Natural killer cell (primary cell): ENCODE measurements at places on chromosomes 7 and 10. TPM values are rescaled to one million over a fixed set of nuclear protein-coding genes. Genes with fewer than 3 reads are reported as not detected.

The AEBP1 gene
- 9.0 TPM for total RNA-seq

The RET gene
- not detected for total RNA-seq

- DNase-seq: no peak
- H3K36me3 ChIP-seq: no peaks in the 10 kb centered on the region
- no peaks in the 10 kb centered on the region for H3K27me3 ChIP-seq
- no peaks in the 10 kb centered on the region for H3K4me1 ChIP-seq
- H3K4me3 ChIP-seq: no peak overlapping the region
Observed at GRCh38 chr10:69878951-69879350, 77.2 kb downstream of the COL13A1 start.

DNA sequence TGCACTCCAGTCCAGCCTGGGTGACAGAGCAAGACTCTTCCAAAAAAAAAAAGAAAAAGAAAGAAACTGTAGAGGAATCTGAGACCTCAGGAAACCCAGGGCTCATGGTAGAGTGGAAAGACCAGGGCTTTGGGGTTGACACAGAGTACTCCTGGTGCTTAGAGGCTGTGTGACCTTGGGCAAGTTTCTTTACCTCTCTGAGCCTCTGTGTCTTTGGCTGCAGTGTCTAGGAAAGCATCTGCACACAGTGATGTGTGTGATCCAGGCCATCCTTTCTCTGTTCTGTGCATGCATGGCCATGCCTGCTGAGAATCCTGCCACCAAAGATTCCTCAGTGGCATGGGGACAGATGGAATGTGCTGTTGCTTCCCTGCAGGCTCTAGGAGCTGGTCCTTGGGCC is 71.7 kb upstream of the GTF2I start:
- no peaks in the 10 kb centered on the region for H3K27me3 ChIP-seq
- no peak overlapping the region for H3K4me3 ChIP-seq
- no peaks in the 10 kb centered on the region for H3K36me3 ChIP-seq
- H3K4me1 ChIP-seq: peaks cover 4% of the 10 kb centered on the region
- H3K27ac ChIP-seq: no peak overlapping the region
- no peak for DNase-seq

DNA sequence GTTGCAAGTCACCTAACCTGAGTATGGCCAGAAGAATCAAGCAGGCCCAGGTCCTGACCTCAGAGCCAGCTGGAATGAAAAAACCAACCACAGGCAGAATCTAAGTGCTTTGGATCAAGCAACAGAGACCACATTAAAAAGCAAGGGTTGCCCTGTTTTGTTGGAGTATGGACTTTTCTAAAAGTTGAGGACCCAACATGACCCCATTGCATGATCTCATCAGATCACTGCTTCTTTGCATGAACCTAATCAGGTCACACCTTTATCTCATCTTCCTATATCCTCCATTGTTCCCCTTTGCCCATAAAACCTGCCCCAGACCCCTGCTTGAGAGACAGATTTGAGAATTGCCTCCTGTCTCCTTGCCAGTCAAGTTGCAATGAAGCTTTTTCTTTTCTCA is 11.6 kb upstream of the SNX10 start:
- H3K27me3 ChIP-seq: no peaks in the 10 kb centered on the region
- no peak for DNase-seq
- no peak overlapping the region for H3K4me3 ChIP-seq
- no peaks in the 10 kb centered on the region for H3K36me3 ChIP-seq

DNA sequence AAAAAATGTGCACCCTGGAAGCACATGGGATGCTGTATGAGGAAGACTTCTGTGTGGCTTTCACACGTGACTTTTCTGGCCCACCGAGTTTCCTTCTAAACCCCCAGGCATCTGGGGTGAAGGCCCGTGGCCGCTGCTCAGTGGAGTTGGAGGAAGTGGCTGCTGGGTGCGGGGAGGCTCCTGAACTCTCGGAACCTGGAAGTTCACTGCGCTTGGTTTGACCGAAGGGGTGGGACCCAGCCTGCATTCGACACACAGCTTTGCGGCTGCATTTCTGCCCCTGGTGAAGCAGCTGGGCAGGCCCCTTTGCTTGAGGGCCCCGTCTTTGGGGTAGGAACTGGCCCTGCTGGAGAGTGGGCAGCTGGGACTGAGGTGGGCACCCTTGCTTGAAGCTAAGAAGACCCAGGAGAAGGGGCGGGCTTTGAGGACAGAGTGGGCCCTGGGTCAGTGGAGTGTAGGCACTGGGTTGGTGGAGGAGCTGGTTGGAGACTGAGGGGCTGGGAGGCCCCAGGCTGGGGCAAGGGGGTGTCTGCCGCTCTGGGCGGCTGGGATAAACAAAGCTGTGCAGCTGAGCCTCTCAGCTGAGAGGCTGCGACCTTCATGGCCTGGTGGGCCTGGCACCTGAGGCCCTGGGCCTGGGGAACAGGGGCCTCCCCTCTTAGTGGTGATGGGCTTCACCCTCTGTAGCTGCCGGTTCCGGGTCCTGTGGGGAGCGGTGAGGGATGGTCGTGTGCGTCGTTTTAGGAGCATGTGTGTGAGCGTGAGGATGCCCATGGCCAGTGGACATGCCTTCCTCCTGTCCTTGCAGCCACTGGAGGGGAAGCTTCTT is 78.0 kb downstream of the INPP5A start:
- peaks cover 34% of the 10 kb centered on the region for H3K4me1 ChIP-seq
- H3K27me3 ChIP-seq: no peaks in the 10 kb centered on the region
- no peak for DNase-seq
- H3K36me3 ChIP-seq: no peaks in the 10 kb centered on the region
- no peak overlapping the region for H3K4me3 ChIP-seq

DNA sequence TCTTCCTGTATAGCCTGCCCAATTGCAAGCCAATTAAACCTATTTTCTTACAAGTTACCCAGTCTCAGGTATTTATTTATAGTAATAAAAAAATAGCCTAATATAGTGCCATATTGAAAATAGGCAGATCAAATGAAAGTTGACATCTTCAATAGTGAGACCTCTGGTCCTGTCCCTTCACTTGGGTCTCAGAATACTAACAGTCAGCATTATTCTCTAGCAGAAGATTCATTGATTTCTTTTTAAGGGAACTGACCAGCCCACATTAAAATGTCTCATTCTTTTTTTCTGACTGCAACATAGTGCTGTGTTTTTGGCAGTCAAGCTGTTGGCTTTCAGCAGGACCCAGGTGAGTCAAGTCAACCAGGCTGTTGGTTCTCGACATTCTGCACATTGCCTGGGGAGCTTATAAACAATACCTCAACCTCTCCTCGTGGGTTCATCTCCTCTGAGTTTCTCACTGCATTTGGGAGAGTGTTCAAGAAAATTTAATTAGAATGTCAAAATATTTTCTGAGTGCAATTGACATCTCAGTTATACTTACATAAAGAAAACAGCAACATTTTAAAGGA is 109.8 kb downstream of the MKX start:
- H3K36me3 ChIP-seq: no peaks in the 10 kb centered on the region
- no peaks in the 10 kb centered on the region for H3K27me3 ChIP-seq
- H3K4me1 ChIP-seq: no peaks in the 10 kb centered on the region
- no peak for DNase-seq
- H3K27ac ChIP-seq: no peak overlapping the region

GRCh38 chr10:32889631-32890212 is 68.3 kb downstream of the ITGB1 start:
- no peaks in the 10 kb centered on the region for H3K36me3 ChIP-seq
- H3K4me1 ChIP-seq: no peaks in the 10 kb centered on the region
- no peak for DNase-seq
- H3K27ac ChIP-seq: no peak overlapping the region
- H3K27me3 ChIP-seq: no peaks in the 10 kb centered on the region
